ENCODE measurements at places on chromosomes 16 and 17.

GRCh38 chr16:1457489-1458245 lies 13.3 kb upstream of the CCDC154 start:
- no peak for DNase-seq

- DNase-seq = no peak
Observed at GRCh38 chr16:57128771-57129389, 36.5 kb downstream of the CPNE2 start.

GRCh38 chr17:67696853-67697498 lies 20.8 kb upstream of the NOL11 start:
- no peak for DNase-seq

DNA sequence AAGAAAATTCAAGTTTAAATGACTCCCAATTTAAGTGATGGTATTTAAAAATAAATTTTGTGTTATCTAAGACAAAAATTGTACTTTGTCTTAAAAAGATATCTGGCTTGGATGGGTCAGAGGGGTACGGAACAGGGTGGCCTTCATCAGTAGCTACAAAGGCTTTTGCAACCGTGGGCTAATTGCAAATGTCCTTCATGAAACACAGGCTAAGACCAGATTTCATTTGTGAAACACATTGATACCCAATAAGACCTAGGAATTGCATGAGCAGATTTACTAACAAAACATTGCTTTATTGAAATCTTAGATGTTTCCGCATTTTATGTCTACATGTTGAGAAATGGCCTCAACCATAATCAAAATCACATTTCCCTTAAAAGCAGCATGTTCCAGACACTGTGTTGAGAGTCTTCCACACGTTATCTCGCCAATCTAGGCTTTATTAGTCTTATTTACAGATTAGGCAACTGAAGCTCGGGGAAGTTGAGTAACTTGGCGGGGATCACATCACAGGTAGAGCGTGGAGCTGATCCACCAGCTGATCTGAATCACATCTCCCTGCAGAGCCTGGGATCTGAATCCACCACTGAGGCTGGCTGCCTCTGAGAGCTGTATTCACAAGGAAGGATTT lies 21.8 kb downstream of the FBXO39 start:
- DNase-seq = no peak
